ENCODE measurements at places on chromosomes 13 and 19.

DNA sequence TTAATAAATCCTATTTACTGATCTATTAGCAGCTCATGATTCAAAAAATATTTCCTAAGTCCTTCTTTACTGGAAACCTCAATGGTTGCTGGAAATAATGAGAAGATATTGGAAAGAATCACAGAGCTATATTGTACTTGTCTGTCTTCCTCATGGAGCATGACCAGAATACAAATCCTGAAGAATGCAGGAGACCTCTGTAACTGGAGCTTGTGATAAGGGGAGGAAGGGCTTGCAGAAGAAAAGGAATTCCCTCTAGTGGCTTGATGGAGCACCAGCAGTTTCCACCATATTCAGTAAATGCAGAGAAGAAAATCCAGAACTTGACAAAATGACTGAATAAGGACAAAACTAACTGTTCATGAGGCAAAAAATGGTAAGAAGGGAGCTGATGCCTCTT, 1333.1 kb downstream of the EFNB2 start:
- DNase-seq: no peak

- peak; percentile 62 for DNase-seq
Observed at GRCh38 chr19:58509731-58510083, 2.1 kb downstream of the SLC27A5 start.

- DNase-seq: no peak
Observed at GRCh38 chr13:111315347-111315995, 5.0 kb upstream of the TEX29 start.

- DNase-seq: no peak
Observed at GRCh38 chr13:62524498-62524897, 1108.8 kb upstream of the PCDH20 start.

DNA sequence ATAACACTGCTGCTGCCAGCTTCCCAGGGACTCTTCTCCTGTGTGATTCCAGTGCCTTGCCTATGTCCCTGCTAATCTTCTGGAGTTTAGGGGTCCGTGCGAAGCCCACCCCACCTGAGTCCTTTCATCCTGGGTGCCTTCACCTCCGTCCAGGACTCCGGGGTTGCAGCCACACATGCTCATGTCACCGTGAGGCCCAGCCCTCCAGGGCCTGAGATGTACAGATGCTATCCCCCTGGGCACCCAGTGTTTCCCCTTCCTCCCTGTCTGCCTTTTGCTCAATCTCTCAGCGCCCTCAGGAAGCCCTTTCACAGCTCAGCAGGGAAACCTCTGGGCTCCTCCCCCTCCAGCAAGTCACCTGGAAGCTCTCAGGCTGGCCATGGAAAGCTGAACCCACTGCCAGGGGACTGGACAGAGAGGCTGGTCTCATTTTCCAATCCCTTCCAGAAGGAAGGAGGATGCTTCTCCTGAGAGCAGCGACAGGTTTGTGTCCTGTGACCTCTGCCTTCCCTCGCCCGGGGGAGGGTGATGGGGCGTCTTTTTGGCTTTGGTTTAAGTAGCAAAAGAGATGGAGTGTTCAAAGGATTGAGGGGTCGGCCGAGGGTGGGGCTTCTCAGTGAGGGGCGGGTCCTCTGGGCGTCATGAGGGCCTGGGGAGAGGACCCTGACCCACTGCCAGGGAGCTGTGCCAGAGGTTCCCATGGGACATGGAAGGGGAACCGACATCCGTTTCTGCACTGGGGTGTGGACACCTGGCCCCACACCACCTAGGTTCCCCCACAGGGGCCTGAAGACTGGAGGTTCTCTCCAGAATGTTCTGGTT, 30.8 kb upstream of the TFDP1 start:
- no peak for DNase-seq

- DNase-seq: no peak
Observed at GRCh38 chr13:114146629-114147028, 14.2 kb upstream of the RASA3 start.

- no peak for DNase-seq
Observed at GRCh38 chr13:38685974-38686576, 802 bp upstream of the FREM2 start.

DNA sequence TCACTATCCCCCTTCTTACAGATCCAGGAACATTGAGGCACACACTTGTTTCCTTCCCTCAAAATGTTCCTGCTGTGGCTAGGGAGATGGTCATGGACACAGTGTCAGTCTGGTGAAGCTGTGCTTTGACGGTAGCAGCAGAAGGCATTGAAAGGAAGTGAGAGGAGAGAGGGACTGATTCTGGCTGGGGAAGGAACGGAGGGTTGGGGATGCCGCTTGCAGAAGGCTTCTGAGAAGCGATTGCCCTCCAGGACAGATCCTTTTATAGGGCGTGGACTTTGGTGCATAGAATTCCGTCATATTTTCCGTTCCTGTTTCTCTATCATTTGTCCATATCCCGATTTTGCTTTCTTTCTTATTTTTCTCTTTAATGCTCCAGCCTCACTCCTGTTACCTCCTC, 14.1 kb upstream of the MYH14 start:
- DNase-seq: no peak

- DNase-seq: no peak
Observed at GRCh38 chr13:48810013-48810412, 156.3 kb downstream of the CYSLTR2 start.

- DNase-seq: no peak
Observed at GRCh38 chr13:87669379-87669978, 1.7 kb upstream of the SLITRK5 start.

- DNase-seq: no peak
Observed at GRCh38 chr13:24180750-24181377, 20.3 kb downstream of the SPATA13 start.

DNA sequence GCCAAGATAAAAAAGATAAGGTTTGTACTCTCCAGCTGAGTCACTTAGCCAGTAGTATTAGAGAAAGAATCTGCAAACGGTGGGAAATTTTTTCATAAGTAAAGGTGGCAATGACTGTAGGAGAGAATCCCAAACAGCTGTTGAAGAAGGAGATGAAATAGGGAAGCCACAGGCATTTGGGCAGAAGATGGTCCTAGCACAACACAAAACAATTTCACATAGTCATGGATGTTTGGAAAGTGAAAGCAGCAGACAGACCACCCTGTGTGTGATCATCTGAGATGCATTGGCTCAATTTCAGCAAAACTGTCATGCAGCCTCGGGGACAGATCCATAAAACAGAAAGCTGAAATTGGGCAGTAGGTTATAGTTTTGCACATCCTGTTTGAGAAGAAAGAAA, 2832.4 kb downstream of the PCDH9 start:
- DNase-seq: no peak

DNA sequence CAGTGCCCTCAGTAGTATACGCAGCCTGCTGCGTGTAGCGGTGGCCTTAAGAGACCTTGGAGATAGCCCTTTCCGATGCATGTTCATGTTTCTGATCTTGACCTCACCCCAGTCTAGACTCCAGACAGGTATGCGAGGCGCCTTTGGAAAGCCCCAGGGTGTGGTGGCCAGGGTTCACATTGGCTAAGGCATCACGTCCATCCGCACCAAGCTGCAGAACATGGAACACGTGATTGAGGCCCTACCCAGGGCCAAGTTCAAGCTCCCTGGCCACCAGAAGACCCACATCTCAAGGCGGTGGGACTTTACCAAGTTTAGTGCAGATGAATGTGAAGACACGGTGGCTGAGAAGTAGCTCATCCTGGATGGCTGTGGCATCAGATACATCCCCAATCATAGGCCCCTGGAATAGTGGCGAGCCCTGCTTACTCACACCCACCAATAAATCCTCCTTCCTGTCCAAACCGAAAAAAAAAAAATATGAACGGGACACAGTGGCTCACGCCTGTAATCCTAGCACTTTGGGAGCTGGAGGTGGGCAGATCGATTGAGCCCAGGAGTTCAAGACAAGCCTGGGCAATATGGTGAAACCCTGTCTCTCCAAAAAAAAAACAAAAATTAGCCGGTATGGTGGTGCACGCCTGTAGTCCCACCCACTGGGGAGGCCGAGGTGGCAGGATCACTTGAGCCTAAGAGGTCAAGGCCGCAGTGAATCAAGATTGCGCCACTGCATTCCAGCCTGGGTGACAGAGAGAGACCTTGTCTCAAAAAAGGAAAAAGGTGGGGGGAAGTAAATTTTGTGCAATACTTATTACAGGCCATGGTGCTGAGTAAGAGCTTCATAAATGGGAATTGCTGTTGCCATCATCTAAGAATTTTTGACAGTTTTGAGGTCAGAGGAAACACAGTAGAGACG, 12.4 kb upstream of the CBLC start:
- DNase-seq: no peak

DNA sequence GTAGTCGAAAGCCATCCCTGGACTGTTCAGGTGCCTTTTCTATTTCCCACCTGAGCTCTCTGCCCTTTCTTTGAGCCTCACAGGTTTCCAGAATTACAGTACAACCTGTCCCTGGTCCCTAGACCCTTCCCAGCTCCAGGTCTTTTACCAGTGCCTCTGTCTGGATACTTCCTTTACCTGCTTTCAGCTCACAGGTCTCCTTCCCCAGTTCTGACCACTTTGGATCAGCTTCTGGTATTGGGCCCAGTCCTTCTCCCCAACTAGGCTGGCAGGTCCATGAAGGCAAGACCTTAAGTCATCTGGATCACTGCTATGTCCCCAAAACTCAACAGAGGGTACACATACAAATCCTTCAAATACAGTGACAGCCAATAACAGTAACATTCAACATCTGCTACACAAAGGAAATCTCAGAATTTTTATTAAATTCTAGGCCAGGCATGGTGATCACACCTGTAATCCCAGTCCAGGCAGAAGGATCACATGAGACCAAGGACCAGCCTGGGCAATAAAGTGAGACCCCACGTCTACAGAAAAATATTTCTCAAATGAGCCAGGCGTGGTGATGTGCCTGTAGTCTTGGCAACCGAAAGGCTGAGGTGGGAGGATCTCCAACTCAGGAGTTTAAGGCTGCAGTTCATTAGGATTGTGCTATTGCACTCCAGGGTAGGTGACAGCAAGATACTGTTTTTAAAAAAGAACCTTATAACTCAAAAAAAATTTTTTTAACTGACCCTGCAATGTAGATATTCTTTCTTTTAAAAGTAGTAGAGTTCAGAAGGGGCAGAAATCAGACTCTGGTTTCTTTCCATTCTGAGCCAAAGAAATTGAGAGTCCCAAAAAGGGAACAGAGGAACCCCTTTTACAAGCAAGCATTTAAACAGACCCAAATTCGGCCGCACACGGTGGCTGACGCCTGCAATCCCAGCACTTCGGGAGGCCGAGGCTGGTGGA, 1.3 kb downstream of the RPS16 start:
- DNase-seq: no peak

DNA sequence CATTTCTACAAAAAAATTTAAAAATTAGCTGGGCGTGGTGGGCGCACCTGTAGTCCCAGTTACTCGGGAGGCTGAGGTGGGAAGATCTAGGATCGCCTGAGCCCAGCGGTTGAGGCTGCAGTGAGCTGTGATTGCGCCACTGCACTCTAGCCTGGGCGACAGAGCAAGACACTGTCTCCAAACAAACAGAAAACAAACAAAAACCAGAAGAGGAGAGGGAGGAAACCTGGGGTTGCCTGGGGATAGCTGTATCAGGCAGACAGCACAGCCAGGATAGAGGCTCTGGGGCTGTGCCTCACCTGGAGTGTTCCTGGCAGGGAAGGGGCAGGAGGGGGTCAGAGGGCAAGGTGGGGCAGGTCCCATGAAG, 2.6 kb upstream of the POLR2E start:
- no peak for DNase-seq

GRCh38 chr19:23855676-23856075, 59.0 kb upstream of the ZNF726 start:
- DNase-seq: no peak

GRCh38 chr13:106151056-106151699, 384.3 kb downstream of the EFNB2 start:
- no peak for DNase-seq

GRCh38 chr13:72537395-72537780, 190.0 kb downstream of the MZT1 start:
- DNase-seq: no peak

DNA sequence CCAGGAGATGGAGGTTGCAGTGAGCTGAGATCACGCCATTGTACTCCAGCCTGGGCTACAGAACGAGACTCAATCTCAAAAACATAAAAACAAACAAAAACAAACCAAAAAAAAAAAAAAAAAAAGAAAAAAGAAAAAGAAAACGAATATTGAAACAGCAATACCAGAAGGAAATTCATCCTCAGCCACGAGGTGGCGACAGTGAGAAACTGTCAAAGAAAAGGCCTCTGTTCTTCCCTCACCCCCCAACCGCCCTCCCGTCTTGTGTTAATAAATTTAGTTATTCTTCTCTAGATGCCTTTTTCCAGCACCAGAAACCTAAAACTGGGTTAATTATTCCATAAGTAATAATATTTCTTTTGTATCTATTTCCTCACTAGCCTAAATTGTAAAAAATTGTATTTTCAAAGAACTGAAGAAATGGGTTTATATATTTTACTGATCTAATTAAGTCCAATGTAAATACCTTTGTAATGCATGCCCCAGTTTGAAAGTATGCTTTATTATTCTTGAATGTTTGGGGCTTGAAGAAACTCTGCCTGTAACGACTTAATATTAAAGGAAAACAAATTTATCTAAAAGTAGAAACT, 38.6 kb downstream of the LIG4 start:
- DNase-seq: peak; percentile 19

- no peak for DNase-seq
Observed at GRCh38 chr13:92451060-92451459, 775.5 kb upstream of the GPC6 start.

- no peak for DNase-seq
Observed at GRCh38 chr13:50386541-50387050, 371.4 kb downstream of the KCNRG start.

DNA sequence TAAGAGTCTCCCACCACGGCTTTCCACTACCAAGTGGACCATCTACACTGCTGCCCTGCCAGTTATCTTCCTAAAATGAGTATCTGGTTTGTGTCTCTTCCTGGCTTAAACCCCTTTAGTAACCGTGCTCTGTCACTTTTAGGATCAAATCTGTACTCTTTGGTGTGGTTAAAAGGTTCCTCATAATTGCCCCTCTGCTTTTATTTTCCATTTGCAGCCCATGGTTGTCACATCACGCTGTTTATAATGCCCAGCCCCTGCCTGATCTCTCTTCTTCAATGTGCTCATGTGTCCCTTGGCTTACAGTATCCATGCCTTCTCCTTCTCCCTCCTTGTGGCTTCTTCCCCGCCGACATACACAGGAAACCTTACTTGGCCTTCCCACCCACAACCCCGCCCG, 100.1 kb downstream of the DGKH start:
- no peak for DNase-seq

Data from hematopoietic multipotent progenitor cell treated with erythropoietin and hydrocortisone succinate and interleukin-3 and kit ligand, for 15 days (in vitro differentiated cells).